ENCODE measurements at places on chromosomes 13 and 19. TPM values are rescaled to one million over a fixed set of nuclear protein-coding genes. Genes with fewer than 3 reads are reported as not detected.

DMKN gene
- 57.8 TPM for total RNA-seq

GNG8 gene
- total RNA-seq = not detected

GRCh38 chr13:95247171-95247570 is 54.1 kb downstream of the ABCC4 start:
- H3K4me3 ChIP-seq = no peak overlapping the region
- no peaks in the 10 kb centered on the region for H3K27me3 ChIP-seq
- peaks cover 14% of the 10 kb centered on the region for H3K36me3 ChIP-seq
- no peak overlapping the region for H3K27ac ChIP-seq

UQCR11 gene
- total RNA-seq = 223 TPM

MICOS13 gene
- total RNA-seq = 61.3 TPM

DNA sequence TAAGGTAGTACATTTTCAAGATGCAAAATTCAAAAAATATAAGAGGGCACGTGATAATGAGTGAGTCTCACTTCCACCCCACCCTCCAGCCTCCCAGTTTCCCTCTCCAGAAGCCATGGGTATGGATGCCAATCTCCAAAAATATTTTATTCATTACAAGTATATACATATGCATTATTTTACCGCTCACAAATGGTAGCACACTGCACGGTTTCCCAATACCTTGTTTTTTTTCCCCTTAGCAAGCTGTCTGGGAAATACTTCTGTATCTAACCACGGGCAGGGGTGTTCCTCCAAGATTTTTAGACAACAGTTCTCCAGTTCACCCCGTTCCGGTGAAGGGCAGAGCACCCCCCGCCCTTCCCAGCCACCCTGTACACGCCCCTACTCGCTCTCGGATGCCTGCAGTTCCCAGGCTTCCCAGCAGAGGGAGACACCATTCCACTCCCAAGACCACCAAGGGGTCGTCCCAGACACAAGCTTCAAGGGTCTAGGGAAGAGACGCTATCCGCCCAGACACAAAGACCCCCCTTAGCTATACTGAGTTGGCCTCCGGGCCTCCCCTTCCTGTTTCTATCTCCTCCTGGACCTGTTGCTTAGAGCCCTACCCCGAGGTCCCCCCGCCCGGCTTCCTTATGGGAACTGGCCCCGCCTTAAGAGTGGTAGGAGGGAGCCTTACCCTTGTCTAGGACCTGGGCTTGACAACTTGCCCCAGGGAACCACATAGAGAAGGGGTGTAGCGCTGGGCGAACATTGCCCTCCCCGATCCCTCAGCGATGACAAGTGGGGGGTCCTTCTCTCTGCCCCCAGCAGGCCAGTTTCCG is 1.1 kb upstream of the FXYD3 start:
- DNase-seq = no peak
- no peak overlapping the region for H3K27ac ChIP-seq
- no peaks in the 10 kb centered on the region for H3K27me3 ChIP-seq
- no peaks in the 10 kb centered on the region for H3K4me1 ChIP-seq
- no peaks in the 10 kb centered on the region for H3K36me3 ChIP-seq

CGB5 gene
- total RNA-seq = not detected

- H3K27ac ChIP-seq = no peak overlapping the region
- H3K27me3 ChIP-seq = no peaks in the 10 kb centered on the region
- no peak for DNase-seq
- H3K4me1 ChIP-seq = no peaks in the 10 kb centered on the region
- H3K4me3 ChIP-seq = no peak overlapping the region
These were observed 456.4 kb downstream of the FGF14 start for GRCh38 chr13:101945435-101945834.

GRCh38 chr19:11138601-11139300 is 16.8 kb downstream of the SPC24 start:
- no peak overlapping the region for H3K4me3 ChIP-seq
- no peaks in the 10 kb centered on the region for H3K27me3 ChIP-seq
- peaks cover 17% of the 10 kb centered on the region for H3K4me1 ChIP-seq

MPHOSPH8 gene
- 26.0 TPM for total RNA-seq

GRCh38 chr13:38399535-38399934 is 49.9 kb downstream of the UFM1 start:
- no peak overlapping the region for H3K27ac ChIP-seq
- no peaks in the 10 kb centered on the region for H3K36me3 ChIP-seq
- H3K4me1 ChIP-seq = no peaks in the 10 kb centered on the region

ZNF726 gene
- total RNA-seq = 0.80 TPM

- no peak for DNase-seq
- no peaks in the 10 kb centered on the region for H3K27me3 ChIP-seq
- H3K36me3 ChIP-seq = no peaks in the 10 kb centered on the region
- no peak overlapping the region for H3K4me3 ChIP-seq
- H3K4me1 ChIP-seq = no peaks in the 10 kb centered on the region
- no peak overlapping the region for H3K27ac ChIP-seq
These were observed 11.1 kb upstream of the ZNF613 start for GRCh38 chr19:51916167-51916566.

NLRP7 gene
- 0.13 TPM for total RNA-seq

CEACAM16 gene
- not detected for total RNA-seq

DNA sequence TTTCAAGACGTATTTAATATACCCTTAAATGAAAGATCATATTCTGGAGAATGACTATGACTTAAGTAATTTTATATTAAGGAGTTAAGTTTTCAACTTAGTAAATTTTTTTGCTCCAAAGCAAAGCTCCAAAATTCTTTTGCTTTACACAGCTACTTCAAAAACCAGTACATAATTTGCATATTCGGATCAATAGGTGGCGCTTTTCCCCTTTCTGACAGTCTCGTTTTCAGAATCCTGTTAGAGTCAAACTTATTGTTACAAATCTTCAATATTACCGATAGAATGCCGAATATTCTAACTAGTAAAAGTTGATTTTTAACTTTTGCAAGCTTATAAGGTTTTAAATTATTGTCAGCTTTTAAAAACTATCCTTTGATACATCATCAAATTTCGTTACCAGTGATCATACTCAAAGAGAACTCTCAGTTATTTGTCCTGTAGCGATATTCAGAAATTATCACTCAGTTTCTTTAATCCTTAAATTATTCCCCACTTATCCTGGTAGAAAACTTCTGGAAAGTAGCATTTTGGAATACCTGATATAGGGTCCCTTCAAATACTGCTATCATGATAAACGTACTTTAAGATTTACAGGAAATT is 852.7 kb upstream of the KLHL1 start:
- no peaks in the 10 kb centered on the region for H3K27me3 ChIP-seq
- no peaks in the 10 kb centered on the region for H3K4me1 ChIP-seq
- no peaks in the 10 kb centered on the region for H3K36me3 ChIP-seq
- no peak overlapping the region for H3K27ac ChIP-seq
- no peak overlapping the region for H3K4me3 ChIP-seq
- DNase-seq = peak; percentile 3

DNA sequence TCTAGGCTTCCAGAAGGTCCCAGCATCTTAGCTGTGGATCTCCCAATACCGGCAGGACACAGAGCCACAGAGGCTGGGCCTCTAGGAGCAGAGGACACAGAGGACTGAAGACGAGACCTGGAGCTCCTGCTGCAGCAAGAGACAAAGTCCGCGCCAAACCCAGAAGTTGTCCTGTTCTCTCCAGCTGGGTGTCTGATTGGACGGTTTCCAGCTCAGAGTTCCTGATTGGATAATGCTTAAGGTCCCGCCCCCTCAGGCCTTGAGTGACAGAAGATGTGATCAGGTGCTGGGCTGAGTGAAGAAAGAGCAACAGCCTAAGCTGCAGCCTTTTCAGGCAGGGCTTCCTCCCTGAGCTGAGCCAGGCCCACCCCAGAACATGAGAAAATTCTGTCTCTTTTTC is 59.9 kb upstream of the ZNF85 start:
- H3K27me3 ChIP-seq = no peaks in the 10 kb centered on the region
- no peak overlapping the region for H3K27ac ChIP-seq
- no peak overlapping the region for H3K4me3 ChIP-seq

GRCh38 chr19:18284712-18285360 is 3.4 kb upstream of the JUND start:
- peak overlapping the region; percentile 72 for H3K27ac ChIP-seq
- no peak for DNase-seq
- peaks cover 27% of the 10 kb centered on the region for H3K4me1 ChIP-seq
- no peaks in the 10 kb centered on the region for H3K36me3 ChIP-seq
- H3K4me3 ChIP-seq = no peak overlapping the region
- no peaks in the 10 kb centered on the region for H3K27me3 ChIP-seq

PSG1 gene
- total RNA-seq = not detected

GRCh38 chr19:41998246-41999020 is 4.4 kb upstream of the ATP1A3 start:
- no peak for DNase-seq
- H3K27ac ChIP-seq = no peak overlapping the region
- H3K4me1 ChIP-seq = peaks cover 3% of the 10 kb centered on the region
- H3K27me3 ChIP-seq = peaks cover 20% of the 10 kb centered on the region

LILRB5 gene
- 0.05 TPM for total RNA-seq

DOCK9 gene
- total RNA-seq = 1.5 TPM

- H3K36me3 ChIP-seq = no peaks in the 10 kb centered on the region
- H3K27me3 ChIP-seq = no peaks in the 10 kb centered on the region
- no peak overlapping the region for H3K27ac ChIP-seq
- H3K4me1 ChIP-seq = no peaks in the 10 kb centered on the region
These were observed 35.0 kb upstream of the VWA8 start for GRCh38 chr13:41995946-41996345.

CDC42EP5 gene
- total RNA-seq = 1.4 TPM

GRCh38 chr19:55080121-55080967 is 4.7 kb downstream of the EPS8L1 start:
- H3K4me1 ChIP-seq = peaks cover 7% of the 10 kb centered on the region
- no peaks in the 10 kb centered on the region for H3K36me3 ChIP-seq
- H3K27me3 ChIP-seq = no peaks in the 10 kb centered on the region
- no peak overlapping the region for H3K27ac ChIP-seq

GRCh38 chr13:49760558-49760957 is 31.9 kb downstream of the KPNA3 start:
- no peaks in the 10 kb centered on the region for H3K36me3 ChIP-seq
- DNase-seq = peak; percentile 8
- H3K27me3 ChIP-seq = no peaks in the 10 kb centered on the region
- H3K4me3 ChIP-seq = no peak overlapping the region
- H3K27ac ChIP-seq = no peak overlapping the region
- peaks cover 4% of the 10 kb centered on the region for H3K4me1 ChIP-seq

RASIP1 gene
- 0.08 TPM for total RNA-seq

GRCh38 chr13:72726726-72727416 is 558 bp downstream of the MZT1 start:
- H3K4me3 ChIP-seq = peak overlapping the region; percentile 90
- H3K36me3 ChIP-seq = no peaks in the 10 kb centered on the region
- H3K27me3 ChIP-seq = no peaks in the 10 kb centered on the region
- DNase-seq = no peak
- H3K27ac ChIP-seq = peak overlapping the region; percentile 89

- peak overlapping the region; percentile 91 for H3K27ac ChIP-seq
- H3K4me3 ChIP-seq = peak overlapping the region; percentile 96
- peaks cover 27% of the 10 kb centered on the region for H3K4me1 ChIP-seq
- peaks cover 6% of the 10 kb centered on the region for H3K36me3 ChIP-seq
These were observed 1.2 kb downstream of the AP3D1 start for GRCh38 chr19:2149980-2150793.

DNA sequence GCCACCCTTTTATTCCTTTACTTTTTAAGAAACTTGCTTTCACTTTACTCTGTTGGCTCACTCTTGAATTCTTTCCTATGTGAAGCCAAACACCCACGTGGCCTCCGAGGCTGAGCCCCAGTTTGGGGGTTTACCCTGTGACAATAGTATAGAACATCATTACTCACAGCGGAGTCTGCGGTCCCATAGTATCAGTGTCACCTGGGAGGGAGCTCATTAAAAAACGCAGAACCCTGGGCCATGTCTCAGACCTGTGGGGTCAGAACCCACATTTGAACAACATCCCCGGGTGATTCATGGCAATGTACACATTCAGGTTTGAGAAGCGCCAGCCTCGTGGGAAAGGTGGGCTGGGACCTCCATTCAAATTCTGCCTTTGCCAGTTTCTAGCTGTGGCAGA is 36.0 kb upstream of the UBL3 start:
- DNase-seq = no peak
- H3K27ac ChIP-seq = no peak overlapping the region
- no peaks in the 10 kb centered on the region for H3K4me1 ChIP-seq
- no peaks in the 10 kb centered on the region for H3K36me3 ChIP-seq

DNA sequence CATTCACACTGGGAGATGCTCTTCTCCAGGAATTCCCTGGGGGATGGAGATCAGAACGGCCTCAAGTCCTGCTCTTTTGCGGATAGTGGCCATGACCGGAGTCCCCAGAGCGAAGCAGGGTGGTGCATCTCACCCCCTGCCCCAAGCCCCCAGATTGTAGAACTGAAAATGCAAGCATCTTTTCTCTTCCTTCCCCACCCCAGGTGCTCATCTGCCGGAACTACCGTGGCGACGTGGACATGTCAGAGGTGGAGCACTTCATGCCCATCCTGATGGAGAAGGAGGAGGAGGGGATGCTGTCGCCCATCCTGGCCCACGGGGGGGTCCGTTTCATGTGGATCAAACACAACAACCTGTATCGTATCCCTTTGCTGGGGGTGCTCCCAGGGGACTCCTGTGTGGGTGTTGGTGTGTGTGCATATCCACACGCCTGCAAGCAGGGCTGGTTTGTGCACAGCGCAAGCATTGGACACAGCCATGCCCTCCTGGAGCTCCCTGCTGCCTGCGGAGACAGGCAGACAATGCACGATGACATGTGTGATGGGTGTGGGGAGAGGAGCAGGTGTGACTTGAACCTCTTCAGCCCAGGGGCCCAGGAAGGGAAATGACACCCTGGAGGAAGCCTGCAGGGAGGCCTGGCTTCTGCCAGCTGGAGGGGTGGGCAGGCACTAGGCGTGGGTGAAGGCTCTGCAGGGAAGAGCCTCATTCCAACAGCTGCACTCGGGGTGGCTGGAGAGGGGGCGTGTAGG is 5.7 kb downstream of the AP1M1 start:
- H3K4me1 ChIP-seq = peaks cover 22% of the 10 kb centered on the region
- no peak for DNase-seq
- peaks cover 13% of the 10 kb centered on the region for H3K36me3 ChIP-seq
- H3K27ac ChIP-seq = no peak overlapping the region

DNA sequence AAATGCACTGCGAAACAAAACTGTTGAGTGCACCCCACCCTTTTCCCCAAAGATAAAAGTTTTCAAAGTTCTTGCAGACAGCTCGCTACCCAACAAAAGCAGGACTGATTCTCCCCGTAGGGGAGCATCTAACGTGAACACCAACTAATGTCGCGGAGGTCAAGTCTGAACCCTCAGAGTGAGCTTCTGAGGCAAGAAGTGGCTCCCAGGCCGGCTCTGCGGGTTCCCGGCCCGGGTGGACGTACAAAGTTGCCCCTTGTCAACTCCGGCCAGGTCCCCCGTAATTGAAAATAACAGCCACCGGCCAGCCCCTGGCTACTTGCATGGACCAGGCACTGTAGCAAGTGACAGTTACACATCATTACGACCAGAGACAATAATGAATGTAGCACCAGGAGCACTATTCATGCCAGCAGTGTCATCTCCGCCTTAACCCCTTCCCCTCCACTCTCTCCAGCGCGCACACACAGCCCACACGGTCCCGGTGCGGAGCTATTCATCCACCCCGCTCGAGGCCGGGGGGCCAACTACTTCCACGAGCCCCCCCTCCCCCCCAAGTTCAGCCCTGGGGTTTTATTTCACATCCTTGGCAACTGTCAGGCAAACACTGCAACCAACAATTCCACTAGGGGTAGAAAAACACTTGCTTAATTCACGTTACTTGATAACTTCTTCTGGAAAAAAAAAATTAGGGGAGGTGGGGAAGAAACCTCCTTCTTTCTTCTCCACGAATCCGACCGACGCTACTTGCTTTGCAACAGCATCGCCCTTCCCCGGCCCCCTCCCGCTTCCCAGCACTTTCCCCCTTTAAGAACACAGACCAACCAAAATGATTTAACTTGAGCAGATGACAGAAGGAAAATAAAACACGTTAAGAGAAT is 1.2 kb downstream of the KLF12 start:
- peak overlapping the region; percentile 48 for H3K27ac ChIP-seq
- H3K4me1 ChIP-seq = peaks cover 5% of the 10 kb centered on the region
- DNase-seq = no peak
- H3K27me3 ChIP-seq = no peaks in the 10 kb centered on the region
- peak overlapping the region; percentile 82 for H3K4me3 ChIP-seq
- no peaks in the 10 kb centered on the region for H3K36me3 ChIP-seq

PNKP gene
- total RNA-seq = 82.3 TPM

All from GM12878 (cell line).